Myocyte (in vitro differentiated cells): ENCODE measurements at places on chromosomes 7 and 10.

DNA sequence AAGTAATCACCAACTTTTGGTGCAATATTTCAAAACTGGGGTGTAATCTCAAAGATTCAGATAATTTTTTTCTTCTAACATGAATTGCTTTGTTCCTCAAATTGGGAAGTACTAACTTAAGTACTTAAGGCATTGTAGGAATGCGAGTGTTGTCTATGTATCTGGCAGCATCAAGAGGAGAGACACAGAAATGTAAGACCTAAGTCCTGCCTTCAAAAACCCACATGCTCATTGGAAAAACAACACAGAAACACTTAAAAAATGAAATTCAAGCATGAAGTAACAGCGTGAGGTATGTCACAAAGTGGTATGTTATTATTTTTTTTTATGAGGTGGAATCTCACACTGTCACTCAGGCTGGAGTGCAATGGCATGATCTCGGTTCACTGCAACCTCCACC, 288.5 kb downstream of the ZEB1 start:
- DNase-seq: no peak

GRCh38 chr10:115871855-115872254, 401.2 kb downstream of the GFRA1 start:
- DNase-seq: no peak

DNA sequence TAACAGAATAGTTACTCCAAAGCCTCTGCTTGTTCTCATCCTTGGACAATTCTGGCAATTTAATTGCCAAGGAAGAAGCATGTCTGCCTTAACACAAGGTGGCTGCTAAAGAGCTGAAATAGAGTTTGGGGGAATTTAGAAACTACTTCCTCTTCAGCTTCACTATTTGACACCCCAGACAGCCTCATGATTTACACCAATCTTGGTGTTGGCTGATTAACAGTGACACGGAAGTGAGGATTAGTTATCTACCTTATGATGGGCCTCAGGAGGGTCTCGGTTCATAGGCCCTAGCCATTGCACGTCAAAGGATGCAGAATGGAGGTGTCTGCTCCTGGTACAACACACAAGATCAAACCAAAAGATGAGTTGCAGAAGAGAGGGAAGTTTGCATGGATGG, 102.4 kb downstream of the RELN start:
- no peak for DNase-seq

DNA sequence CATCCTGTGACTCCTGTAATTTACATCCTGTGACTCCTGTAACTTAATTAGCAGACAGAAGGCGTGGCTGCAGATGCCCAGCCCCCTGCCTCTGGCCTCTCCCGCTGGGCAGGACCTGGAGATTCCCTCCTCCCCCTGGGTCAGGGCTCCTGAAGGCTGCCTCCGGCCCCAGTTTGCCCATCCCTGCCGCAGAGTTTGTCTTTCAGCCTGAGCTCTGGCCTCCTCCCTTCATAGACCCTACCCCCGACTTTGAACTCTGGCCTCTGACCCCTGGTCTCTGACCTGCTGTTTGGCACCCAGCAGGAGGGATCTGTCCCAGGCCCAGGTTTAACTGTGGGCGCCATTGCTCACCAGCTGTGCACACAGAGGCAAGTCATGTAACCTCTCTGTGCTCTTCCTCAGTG, 45.6 kb downstream of the ELFN1 start:
- DNase-seq: no peak

- DNase-seq: no peak
These were observed 286.2 kb downstream of the HTR7 start for GRCh38 chr10:90571481-90572258.

GRCh38 chr7:100854146-100854895, 1.8 kb downstream of the SLC12A9 start:
- DNase-seq: no peak
